ENCODE measurements at places on chromosomes 5 and 9.

DNA sequence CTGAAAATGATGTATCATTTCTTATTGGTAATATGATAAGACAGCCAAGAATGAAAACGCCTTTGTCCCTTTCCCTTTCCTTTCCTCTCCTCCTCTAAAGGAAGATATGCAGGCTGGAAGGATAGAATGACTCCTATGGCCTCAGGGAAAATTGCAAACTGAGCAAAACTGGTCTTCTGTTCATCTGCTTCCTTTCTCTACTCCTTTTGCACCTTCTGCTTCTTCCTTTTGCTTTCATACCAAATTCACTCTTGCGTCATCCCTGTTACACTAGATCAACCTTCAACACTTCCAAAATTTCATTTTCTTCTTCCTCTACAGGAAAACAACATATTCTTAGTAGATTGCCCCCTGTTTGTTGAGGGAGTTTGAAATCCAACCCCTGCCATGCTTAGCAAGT lies 234.1 kb downstream of the ADAMTS6 start:
- no peak for DNase-seq

GRCh38 chr9:73844135-73844534 lies 653.0 kb upstream of the RORB start:
- no peak for DNase-seq

- DNase-seq: peak; percentile 31
Observed at GRCh38 chr5:155905364-155905763, 421.6 kb upstream of the SGCD start.

DNA sequence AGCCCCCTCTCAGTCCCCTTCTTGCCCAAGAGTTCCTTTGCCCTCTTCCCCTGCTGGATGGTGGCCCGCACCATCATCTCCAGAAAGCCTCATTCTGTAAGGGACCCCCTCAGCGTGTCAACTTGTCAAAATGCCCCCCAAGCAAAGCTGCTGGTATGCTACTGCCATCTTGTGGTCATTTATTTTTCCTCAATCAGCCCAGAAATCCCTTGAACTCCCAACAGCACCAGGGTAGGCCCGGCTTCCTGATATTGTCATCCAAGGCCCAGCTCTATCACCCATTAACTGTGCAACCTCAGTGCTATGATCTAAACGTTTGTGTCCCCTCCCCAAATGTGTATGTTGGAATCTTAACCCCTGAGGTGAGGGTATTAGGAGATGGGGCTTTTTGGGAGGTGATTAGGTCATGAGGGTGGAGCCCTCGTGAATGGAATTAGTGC lies 53.2 kb upstream of the FBXW11 start:
- no peak for DNase-seq

DNA sequence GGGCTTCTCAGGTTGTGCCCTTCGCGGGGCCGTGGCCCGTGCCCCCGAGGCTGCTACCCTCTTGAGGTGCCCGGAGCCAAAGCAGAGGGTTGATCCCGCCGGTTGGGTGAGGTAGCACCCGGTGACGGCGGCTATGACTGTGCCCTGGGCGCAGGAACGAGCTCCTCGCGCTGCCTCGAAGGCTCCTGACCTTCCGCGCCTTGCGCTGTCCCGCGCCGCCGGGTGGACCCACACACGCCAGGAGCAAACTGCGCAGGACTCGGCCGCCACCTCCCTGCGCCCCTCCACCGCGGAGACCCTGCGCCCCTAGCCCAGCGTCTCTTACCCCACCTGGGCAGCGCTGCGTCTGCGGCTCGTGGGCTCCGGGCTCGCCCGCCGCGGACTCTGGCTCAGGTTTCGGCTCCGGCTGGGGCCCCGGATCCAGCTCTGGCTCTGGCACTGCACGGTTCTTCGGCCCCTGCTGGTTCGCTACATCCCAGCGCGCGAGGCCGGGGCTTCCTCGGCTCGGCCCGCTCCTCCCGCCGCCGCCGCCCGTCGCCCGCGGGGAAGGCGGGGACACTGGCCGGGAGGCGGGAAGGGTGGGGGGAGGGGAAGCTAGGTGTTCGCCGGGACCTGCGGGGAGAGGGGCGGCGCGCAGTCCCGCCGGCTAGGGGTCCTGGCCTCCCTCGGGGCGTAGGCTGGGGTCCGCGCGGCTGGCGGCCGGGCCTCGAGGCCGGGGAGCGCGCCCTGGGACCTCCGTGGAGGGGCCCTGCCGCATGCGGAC lies 5.4 kb upstream of the PITX1 start:
- no peak for DNase-seq

DNA sequence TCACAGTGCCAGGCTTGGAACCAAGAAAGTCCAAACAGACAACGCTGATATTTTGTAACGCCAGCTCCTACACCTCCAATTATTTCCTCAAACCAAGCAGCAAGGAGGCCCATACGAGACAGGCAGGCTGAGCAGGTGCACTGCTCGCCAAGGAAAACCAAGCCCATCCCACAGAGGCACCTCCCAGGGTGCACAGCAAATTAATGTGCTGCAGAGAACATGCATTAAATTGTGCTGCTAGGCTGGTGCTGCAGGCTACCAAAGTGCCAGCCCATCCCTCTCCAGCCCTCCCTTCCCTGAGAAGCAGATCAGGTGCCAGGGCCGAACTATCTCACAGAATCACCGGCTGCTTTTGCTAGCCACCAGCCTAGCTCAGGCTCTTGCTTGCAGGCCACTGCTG lies 137.8 kb downstream of the PAX5 start:
- no peak for DNase-seq

DNA sequence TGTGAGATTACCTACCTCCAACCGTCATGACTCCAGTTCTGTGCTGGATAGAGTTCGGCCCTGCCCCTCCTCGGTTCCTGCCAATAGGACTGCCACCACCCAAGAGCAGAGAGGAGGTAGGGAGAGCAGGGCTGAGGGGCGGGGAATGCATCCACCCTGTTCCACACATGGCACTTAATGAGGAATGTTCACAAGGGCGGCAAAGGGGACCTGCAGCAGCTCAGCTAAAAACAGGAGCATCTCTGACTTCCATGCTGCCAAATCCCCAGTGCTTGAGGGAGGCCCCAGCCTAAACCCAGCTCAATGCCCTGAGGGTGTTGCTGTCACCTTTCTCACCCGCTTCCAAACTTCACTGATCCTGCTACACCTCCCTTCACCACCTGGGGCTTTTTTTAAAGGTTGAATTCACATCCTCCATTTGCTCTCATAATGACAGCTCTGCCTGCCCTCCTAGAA lies 7.8 kb upstream of the DELE1 start:
- peak; percentile 66 for DNase-seq

DNA sequence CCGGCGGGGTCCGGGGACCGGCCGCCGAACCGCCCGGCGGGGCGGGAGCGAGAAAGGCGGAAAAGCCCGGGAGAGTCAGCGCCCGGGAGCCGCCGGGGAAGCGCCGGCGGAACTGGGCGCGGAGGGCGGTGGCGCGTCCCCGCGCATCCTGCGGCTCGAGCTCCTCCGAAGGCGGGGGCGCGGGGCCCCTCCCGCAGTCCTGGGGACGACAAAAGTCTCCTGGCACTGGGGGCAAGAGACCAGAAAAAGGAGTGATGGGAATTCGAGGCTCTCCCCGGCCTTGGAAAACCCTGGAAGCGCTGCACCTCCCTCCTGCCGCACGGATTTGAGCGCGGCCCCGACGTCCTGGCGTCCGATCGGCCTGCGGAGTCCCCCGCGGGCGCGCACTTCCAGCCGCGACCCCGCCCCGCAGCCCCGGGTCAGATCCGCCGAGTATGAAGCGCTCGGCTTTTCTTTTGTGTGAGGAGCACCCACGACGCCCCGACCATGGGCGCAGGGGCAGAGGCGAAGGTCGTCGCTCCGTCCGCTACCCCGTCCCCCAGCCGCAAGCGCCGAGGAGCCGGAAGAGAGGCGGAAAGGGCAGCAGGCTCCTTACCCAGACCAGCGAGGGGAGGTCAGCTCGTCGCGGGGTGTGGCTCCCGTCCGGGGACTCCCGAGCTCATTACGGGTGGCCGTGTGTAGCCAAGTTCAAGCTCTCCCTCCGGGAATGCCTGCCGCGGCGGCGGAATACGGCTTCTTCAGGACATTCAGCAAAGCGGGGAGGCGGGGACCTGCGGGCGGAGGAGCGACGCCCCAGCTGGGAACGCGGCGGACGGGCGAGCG lies at the start of gene EPB41L4A:
Gene EPB41L4A, minus strand, starts transcription at position 114 of the 822 bp plus-strand sequence. CDS start 238 bp downstream, outside the sequence.
- DNase-seq: peak; percentile 65

DNA sequence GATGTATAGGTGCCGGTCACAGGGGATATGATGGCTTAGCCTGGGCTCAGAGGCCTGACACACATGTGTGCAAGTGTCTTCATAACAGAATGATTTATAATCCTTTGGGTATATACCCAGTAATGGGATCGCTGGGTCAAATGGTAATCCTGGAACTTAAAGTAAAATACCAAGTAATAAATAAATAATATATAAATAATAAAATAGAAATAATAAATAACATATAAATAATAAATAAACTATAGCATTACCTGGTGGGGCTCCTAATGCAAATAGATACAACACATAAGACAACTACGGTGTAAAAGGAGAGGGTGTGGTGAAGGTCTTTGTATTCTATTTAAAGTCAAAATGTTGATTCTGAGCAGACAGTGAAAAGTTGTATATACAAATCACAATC lies 68.5 kb upstream of the GFPT2 start:
- no peak for DNase-seq

GRCh38 chr5:177453852-177454396 lies 7.3 kb downstream of the PRR7 start:
- DNase-seq: peak; percentile 68

DNA sequence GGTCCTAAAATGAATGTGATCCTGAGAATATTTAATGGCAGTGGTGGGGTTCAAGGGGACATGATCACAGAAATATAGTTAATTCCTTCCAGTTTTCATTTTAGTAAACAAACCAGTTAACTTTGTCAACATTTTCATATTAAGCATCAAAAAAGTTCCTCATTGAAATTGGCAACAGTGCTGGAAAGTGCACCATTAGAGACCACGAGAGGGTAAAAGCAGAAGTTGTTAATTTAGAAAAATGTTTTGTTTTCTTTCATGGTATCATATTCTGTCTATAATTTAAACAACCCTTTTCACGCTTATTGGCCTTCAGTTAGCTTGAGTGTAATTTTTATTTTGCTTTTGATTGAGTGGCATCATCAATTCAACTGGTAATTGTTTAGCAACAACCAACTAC lies 11.9 kb downstream of the GIN1 start:
- no peak for DNase-seq

DNA sequence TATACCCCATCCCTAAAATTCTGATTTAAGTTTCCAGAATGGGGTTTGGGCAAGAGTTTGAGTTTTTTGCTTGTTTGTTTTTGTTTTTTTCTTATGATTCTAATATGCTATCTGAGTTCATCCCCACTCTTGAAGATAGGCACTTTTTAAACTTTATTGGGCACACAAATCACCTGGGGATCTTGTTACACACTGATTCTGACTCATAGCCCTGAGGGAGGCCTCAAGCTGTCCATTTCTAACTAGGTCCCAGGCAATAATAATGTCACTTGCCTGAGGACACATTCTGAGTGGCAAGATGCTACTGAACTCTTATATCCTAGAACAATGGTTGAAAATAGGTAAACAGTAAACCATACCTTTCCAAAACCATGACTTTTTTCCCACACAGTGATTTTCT lies 22.8 kb upstream of the ABLIM3 start:
- no peak for DNase-seq

- DNase-seq: no peak
Observed at GRCh38 chr5:91690921-91691320, 307.8 kb upstream of the ARRDC3 start.

DNA sequence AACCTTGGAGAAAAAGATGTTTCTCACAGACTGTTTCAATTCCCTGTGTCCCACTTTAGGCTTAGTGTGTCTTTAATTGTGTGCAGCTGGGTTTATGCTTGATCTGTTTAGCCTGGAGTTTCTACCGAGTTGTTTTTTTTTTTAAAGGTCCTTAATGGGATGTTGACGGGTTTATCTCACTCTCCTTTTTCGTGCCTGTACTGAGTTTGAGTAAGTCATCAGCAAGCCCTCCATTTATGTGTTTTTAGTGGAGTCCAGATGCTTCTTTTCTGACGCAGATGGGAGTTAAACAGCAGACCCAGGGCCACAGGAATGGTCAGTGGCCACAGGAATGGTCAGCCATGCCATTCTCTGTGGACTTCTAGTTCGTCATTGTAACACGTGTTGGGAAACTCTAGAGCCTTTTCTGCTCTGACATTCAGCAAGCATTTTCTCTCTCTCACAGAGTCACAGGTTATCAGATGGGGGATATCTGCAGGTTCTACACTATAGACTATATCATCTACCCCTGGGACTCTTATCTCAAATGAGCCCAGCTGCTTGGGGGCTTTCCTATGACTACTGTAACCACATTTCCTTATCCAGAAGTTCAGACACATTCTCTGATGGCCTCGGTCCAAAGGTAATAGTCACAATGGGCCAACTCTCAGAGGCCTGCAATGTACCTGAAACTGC lies 190.5 kb downstream of the TTLL11 start:
- DNase-seq: peak; percentile 21

DNA sequence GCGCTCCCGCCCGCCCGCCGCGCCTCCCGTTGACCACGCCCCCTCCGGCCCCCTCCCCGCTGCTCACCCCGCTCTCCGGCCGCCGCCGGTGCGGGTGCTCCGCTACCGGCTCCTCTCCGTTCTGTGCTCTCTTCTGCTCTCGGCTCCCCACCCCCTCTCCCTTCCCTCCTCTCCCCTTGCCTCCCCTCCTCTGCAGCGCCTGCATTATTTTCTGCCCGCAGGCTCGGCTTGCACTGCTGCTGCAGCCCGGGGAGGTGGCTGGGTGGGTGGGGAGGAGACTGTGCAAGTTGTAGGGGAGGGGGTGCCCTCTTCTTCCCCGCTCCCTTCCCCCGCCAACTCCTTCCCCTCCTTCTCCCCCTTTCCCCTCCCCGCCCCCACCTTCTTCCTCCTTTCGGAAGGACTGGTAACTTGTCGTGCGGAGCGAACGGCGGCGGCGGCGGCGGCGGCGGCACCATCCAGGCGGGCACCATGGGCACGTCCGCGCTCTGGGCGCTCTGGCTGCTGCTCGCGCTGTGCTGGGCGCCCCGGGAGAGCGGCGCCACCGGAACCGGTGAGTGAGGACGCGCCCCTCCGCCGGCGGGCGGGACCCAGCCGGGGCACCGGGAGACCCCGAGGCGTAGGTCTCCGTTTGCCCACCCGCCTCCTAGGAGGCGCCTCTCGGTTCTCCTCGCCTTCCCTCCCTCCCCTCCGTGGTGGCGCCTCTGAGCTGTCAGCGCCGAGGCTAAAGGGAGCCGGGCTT lies at the start of gene VLDLR:
Gene VLDLR, plus strand, starts transcription at position 66 of the 739 bp plus-strand sequence. Its CDS starts 403 bp downstream, at position 469.
- peak; percentile 65 for DNase-seq

DNA sequence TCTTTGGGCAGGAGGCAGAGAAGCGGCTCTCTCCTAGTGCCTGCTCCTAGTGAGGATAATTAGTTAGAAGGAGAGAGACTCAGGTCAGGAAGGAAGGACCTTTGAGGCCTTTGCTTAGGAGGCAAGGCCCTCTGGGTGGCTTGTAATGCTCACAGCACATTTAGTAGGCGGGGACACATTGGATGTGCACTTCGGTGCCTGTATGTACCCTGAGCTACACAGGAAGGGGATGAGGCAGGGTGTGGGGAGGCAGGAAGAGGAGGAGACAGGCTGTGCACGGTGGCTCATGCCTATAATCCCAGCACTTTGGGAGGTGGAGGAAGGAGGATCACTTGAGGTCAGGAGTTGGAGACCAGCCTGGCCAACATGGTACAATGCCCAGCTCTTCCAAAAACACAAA lies 7.2 kb upstream of the LCN2 start:
- DNase-seq: no peak

Data from umbilical cord (tissue), 2 donors.